ENCODE measurements at places on chromosomes 1 and 21.

DNA sequence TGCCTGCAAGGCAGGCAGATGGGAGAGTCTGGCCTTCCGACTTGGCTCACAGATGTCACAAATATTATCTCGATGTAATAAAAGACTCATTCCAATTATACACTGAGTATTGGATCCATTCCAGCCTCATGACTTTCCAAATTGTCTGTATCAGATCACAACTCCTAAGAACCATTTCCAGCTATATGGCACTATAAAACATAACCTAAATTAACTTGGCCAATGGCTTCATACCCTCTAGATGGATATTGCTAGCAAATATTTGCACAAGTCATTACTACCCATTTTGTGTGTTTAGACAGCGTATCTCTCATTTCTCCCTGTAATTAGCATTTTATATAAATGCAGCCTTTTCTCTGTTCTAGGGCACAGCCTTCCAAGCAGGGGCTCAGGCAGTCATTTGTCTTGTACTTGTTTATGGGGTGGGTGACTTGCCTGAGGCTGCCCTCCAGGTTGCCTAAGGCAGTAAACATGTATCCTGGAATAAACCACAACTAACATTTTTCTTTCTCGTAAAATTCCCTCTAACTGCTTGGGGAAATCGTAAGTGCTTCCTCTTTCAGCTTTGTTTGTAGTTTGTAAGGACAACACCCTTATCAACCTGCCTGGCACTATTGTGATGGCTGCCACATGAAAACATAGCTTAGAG is 70.6 kb upstream of the KCNJ6 start:
- no peak for DNase-seq

GRCh38 chr1:117433943-117434342 is 66.7 kb downstream of the MAN1A2 start:
- DNase-seq = no peak

DNA sequence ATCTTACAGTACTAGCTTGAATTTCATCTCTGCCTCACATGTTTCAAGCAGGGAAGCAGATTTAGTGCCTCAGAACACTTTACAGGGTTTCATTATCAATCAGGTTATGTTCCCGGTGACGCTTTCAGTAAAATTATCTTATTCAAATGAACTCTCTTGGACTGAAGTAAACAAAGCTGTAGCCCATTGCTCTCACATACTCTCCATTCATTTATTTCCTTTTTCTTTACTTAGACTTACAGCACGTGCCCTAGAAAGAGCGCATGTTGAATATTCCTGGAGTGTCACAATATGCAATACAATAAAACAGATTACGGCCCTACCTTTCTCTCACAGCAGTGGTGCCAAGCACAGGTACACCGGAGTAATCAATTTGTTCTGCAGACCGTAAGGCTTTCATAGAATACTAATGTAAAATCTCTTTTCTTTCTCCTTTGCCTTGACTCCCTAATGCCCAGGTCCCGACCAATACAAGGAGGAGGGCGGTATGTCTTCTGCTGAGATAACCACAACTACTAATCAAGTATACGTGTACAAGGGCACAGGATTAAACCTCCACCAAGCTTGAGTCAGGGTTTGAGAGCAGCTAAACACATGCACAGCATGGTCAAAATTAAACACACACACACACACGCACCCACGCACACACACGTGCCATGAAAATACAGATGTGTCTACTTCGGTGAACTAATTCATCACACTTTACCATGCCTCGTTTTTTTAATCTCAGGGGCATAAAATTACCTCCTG is 62.8 kb downstream of the NRIP1 start:
- no peak for DNase-seq

GRCh38 chr1:222867316-222867715 is 52.5 kb downstream of the DISP1 start:
- no peak for DNase-seq

DNA sequence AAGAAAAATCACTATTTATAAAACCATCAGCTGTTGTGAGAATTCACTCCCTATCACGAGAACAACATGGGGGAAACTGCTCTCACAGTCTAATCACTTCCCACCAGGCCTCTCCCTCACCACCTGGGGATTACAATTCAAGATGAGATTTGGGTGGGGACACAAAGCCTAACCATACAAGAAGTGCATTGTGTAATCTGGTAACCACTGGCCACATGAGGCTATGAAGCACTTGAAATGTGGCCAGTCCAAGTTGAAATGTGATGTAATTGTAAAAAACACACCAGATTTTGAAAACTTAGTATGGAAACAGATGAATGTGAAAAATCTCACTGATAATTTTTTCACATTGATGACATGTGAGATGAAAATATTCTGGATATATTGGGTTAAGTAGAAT is 293.8 kb downstream of the TTLL7 start:
- no peak for DNase-seq

Measured in type B pancreatic cell (in vitro differentiated cells).